Karpas-422 (cell line): ENCODE measurements at places on chromosomes 6 and 20.

GRCh38 chr6:46002264-46002663, 13.4 kb downstream of the CLIC5 start:
- no peak for DNase-seq

DNA sequence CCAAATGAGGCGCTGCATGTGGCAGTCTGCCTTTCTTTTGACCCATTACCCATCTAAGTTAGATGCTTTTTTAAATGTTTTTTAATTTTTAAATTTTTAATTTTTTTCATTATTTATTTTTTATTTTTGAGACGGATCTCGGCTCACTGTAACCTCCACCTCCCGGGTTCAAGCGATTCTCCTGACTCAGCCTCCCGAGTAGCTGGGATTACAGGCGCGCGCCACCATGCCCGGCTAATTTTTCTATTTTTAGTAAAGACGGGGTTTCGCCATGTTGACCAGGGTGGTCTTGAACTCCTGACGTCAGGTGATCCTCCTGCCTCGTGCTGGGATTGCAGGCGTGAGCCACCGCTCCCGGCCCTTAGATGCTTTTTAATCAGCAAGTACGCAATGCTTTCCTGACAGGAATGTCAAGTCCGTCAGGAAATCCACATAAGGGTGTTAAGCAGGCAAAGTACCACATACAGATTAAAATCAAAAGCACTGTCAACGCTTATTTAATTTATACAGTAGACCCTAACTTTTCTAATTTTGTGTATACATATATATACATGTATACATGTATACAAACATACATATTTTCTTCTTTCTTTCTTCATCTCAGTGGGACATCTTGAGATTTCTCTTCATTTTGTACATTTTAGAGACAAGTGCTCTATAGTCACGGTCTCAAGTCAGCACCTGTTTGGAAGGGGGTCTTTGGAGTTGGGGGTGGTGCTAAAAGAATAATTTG, 995 bp upstream of the GSTA4 start:
- DNase-seq: peak; percentile 86

- DNase-seq: no peak
Measured at GRCh38 chr6:3725145-3726047, 26.1 kb downstream of the PXDC1 start.

DNA sequence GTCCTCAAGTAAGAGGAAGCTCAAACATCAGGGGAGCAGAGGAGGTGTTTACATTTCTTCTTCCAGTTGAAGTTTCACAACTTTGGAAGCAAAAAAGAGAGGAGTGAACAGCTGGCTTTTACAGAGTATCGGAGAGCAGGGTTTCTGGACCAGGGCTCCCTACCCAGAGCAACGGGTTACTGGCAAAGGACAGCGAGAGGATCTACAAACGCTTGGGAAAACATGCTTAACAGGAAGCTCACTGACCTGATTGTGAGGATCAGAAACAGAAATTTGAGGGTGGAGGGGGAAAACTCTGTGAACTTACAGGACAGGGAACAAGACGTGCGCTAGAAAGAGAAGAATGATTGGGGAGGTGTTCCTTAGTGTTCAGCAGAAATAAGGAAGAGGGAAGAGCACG, 85.7 kb upstream of the TAB2 start:
- no peak for DNase-seq

- DNase-seq: no peak
Measured at GRCh38 chr6:44044154-44044539, 83.1 kb downstream of the MRPL14 start.

GRCh38 chr6:167235005-167235404, 56.1 kb upstream of the UNC93A start:
- no peak for DNase-seq

DNA sequence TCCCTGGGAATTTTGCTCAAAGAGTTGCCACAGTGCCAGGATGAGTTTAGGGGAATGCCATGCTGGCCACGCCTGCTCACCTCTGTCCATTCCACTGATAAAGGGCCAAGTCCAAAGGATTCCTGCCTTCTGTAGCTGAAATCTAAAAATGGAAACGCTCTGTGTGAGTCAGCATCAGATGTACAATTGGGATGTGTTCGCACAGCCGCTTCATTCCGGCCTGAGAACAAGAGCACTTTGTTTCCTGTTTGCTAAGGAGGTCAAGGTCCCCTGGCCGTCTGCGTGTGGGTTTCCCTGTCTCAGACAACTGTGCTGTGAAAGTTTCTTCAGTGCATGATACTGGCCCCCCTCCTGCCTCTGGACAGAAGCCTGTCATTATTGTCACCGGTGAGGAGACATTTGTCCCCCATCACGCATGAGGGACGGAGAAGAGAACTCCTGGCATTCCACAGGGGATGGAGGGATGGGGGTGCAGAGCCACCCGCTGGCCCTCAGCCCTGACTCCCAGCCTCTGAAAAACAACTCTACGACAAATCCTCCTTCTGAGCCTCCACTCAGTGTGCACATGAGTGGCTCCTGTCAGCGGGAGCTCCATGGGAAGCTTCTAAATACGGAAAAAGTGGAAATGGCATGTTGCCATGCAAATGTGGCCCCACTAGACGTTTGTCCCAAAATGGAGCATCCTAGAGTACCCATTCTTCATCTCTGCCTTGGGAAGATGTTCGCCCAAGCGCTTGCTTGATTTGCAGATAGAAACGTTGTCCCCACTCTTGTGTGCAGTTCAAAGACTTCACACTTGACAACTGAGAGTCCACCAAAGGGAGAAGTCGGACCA, 143.5 kb upstream of the AFDN start:
- no peak for DNase-seq

GRCh38 chr6:169185011-169185521, 68.6 kb downstream of the THBS2 start:
- DNase-seq: no peak

DNA sequence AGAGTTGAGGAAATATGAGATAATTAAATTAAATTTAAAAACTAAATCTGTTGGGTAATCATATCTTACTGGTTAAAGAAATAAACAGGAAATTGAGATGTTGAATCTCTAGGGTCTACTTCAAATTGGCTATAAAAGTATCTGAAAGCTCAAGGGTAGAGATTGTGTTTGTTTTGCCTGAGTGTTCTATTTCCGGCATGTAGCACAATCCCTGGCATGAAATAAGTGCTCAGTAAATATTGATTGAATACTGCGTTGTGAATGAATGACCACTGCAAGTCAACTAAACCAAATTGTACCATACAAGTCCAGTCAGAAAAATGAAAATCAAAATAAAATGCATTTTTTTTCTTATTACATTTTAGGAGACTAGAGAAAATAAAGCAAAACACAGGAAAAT, 709.8 kb downstream of the EPM2A start:
- no peak for DNase-seq

- no peak for DNase-seq
Measured at GRCh38 chr6:136466777-136467176, 83.4 kb downstream of the MAP7 start.

DNA sequence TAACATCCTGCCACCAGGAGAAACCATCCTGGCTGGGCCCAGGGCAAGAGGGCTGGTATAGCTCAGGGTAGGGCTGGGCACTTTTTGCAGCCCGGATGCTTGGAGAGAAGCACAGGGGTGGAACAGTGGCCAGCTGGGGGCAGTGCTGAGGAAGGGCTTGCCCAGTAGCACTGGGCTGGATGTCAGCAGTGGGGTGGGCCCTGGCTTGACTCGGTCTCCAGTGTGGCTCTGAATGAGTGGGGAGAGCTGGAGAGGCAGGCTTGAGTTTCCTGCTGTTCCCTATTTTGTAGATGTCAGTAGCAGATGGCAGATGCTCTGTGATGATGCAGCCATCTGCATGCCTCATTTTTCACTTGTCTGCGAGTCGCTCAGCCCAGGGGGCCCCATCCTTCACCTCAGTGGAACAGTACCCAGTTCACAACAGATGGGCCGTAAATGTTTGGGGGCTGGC, 56.3 kb upstream of the TULP1 start:
- DNase-seq: peak; percentile 68

- DNase-seq: no peak
Measured at GRCh38 chr6:13766201-13766634, 48.1 kb downstream of the MCUR1 start.

GRCh38 chr6:41967312-41968287, 26.0 kb upstream of the CCND3 start:
- DNase-seq: no peak

- no peak for DNase-seq
Measured at GRCh38 chr20:50484271-50484976, 25.8 kb upstream of the PTPN1 start.

- no peak for DNase-seq
Measured at GRCh38 chr6:33794910-33795623, 6.1 kb upstream of the LEMD2 start.

GRCh38 chr20:10783707-10784553, 110.1 kb upstream of the JAG1 start:
- no peak for DNase-seq

GRCh38 chr6:47729457-47729856, 31.1 kb downstream of the ADGRF4 start:
- DNase-seq: no peak

GRCh38 chr20:32458837-32459220, 100.7 kb downstream of the ASXL1 start:
- no peak for DNase-seq

- DNase-seq: no peak
Measured at GRCh38 chr20:3209946-3210317, 634 bp downstream of the ITPA start.

GRCh38 chr6:7535498-7535897, 6.0 kb upstream of the DSP start:
- DNase-seq: no peak

DNA sequence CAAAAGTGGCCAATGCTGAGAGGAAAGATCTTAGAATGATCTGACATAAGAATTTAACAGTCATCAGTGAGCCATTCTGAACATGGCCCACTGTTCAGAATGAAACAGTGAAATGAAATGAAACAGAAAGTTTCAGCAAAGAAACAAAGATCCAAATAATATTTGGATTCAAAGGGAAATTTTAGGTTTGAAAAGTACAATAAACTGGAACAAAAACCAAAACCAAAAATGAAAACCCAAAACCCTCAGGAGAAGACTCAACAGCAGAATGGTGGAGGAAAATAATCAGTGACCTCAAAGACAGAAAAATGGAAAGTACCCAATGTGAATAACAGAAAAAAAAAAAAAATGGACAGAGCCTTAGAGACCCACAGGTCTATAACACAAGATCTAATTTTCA, 66.1 kb upstream of the EMILIN3 start:
- no peak for DNase-seq
